Stimulated activated CD8-positive, alpha-beta memory T cell treated with anti-CD3 and anti-CD28 coated beads, Interleukin-15, amount 100 ng/mL, for 4 hours (primary cell): ENCODE measurements at places on chromosomes 1 and 21.

GRCh38 chr1:86487131-86487810 lies 18.5 kb downstream of the CLCA1 start:
- DNase-seq, result no peak

DNA sequence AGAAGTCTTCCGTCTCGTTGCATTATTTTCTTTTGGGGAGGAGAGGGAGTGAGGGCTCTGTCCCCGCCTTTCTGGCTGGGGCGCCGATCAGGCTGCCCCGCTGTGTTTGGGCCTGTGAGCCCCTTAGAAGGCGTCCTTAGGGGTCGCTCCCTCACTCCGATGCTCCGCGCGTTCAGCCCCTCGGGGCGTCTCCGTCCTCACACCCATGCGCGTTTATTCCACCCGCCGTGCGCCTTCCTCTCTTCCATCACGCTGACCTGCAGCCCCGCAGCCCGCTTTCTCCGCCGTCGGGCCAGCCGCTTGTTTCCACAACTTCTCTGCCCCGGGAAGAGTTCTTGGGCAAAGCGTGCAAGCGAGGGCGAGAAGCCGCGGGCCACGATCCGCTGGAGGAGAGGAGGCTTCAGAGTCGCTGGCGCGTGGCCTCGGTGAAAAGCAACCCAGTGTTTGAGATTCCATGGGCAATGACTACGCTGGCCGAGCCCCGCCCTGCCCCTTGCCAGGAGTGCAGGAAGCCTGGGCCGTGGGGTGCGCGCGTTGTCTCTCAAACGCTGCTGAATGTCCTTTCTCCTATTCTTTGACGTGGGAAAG lies 27.7 kb downstream of the TRIM11 start:
- DNase-seq, result no peak

- DNase-seq, result no peak
These were observed 333.7 kb downstream of the PCP4 start for GRCh38 chr21:40200946-40201345.

DNA sequence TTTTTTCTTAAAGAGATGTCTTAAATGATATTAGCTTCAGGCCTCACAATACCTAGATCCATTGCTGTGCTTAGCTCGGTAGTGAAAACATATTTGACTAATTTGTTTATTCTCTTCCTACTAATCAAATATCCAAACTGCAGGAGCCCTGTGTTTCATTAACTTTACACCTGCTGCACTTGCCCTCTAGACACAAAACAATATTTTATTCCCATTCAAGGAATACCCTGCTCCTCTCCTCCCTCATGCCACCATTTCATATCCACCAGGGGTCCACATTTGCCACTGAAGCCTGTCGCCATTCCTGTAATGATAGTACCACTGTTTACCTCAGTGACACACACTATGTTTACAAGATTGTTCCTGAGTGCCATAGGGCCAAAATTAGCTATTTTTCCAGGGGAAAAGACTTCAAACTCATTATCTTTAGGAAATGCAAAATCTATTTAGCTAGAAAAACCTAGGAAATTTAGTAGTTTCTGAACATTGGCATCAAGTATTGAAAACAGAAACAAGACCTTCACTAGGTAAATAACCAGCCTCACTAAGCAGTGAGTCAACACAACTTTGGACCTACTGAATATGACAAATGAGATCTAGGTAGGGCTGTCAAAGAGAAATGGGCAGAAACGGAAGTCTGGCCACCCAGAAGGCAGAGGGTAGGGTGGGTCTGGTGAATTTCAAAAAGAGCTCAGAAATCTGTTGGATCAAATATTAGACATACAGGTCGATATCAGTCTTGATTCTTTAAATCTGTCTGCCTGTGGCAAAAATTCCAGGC lies 134.6 kb upstream of the KCNK1 start:
- no peak for DNase-seq

DNA sequence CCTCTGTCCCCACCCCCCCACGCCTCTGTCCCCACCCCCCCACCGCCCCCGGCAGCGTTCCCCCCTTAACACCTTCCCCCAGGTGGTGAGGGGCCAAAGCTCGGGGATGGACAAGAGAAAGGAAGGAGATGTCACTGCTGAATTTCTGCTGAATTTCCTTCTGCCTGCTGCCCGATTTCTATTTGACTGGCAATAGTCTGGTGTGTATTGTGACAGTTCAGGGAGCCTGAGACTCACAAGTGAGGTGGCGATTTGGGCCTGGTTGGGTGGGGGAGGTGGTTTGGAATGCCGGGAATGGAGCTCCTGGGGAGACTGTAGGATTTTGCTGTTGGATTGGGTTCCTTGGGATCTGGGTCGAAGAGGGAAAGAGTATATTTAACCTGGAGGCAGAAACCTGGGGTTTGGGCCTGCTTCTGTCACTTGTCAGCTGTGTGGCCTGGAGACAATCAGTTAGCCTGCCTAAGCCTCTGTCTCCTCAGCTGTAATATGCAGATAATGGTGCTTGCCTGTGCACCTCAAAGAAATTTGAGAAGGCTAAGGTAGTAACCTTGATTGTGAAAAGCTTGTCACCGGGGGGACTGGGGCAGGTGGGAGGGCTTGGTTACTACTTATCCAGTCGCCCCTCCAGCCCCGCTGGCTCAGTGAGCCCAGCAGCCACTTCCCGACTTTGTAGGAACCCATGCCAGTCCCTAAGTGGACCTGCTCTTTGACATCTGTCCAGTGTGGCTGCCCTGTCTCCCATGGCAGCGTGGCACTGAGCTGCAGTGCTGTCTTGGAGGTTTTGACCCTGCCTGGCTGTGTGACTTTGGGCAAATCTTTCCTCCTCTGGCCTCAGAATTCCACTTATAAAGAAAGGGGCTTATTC lies 7.7 kb upstream of the LMNA start:
- DNase-seq, result no peak

DNA sequence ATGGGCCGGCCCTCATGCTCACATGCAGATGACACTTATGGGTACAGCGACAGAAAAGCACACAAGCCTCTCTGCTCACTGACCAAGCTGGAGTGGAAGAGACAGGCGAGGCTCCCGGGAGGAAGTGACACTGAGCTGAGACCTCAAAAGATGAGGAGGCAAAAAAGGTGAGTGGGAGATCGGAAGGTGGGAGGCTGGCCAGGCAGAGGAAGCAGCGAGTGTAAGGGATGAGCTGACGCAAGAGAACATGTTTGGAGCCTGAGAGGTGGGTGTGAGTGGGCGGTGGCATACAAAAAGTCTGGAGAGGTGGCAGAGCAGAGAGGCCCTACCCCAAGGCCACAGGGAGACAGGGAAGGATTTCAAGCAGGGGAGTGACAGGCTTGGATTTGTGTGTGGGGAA lies 18.2 kb upstream of the CDCP2 start:
- DNase-seq, result no peak

GRCh38 chr1:62676611-62677356 lies 11.4 kb downstream of the DOCK7 start:
- DNase-seq, result no peak

GRCh38 chr1:107594536-107594935 lies 370.4 kb downstream of the VAV3 start:
- DNase-seq, result no peak

GRCh38 chr1:48627486-48627885 lies 149.2 kb downstream of the BEND5 start:
- no peak for DNase-seq

DNA sequence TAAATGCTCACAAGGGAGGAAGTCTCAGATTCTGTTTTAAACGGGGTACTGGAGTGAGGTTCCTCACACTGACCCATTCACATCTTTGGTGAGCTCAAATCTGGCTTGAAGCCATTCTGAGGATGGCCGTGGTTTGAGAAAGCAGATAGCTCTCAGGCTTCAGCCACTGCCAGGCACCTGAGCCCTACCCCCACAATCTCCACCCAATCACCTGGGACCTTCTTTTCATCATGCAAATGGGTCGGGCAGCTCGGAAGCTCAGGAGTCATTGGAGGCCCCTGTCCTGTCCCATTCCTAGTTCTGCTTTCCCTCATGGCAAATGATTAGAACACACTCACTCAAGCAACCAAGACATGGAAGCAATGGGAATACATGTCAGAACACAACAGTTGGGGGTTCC lies 141.4 kb upstream of the ETS2 start:
- DNase-seq, result no peak

DNA sequence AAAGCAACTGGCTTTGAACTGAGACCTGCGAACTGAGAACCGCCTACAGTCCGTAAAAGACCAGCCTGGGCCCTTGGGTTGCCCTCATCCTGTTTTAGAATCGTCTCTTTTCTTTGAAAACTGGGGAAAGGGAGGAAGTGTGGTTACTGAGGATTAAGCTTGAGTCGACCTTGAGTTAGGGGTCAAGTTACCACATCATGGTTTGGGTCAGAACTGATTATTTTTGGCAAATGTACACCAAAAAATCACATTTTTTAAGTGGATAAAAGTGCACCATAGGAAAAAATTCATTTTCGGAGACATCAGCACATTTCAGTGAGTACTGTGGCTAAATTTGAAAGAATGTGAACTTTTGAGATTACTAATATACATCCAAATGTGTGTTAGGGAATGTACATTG lies 76.9 kb upstream of the KAZN start:
- DNase-seq, result no peak

DNA sequence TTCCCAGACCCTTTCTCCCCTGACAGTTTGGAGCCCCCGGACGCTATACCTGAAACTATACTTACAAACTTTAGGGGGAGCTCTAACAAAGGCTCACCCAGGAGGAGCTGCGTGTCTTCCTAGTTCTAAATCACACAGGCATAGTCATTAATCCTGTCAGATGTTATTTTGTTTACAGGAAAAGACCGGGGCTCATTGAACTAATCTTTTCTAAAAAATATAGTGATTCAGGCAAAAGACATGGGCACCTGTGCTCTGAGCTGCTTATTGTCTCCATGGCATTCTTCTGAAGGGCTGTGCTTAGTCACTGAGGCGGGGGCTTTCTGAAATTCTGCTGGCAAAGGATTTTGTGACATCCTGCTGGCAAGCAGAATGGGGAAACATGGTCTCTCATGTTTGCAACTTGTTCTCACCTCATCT lies 1577.0 kb downstream of the NCAM2 start:
- DNase-seq, result no peak

- no peak for DNase-seq
These were observed 1.7 kb downstream of the PIAS3 start for GRCh38 chr1:145857170-145857569.

DNA sequence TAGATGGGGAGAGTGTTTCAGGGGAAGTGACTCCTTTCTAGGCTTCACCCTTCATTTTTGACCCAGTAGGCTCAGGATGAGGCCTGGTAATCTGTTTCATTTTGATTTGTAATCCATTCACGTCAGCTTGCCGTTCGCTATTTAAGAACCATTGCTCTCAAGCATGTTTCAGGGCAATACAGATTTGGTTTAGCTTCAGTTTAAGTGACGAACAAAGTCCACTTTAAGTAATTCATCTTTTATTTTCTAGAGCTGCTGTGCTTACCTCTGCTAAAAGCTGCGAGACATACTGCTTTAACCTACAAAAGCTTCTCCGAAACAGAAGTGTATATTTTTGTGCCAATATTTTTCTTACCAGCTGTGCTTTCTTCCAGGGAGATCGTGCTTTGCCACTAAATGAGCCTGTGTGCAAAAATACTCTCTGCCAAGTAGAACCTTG lies 8.9 kb upstream of the FMO3 start:
- DNase-seq, result no peak

DNA sequence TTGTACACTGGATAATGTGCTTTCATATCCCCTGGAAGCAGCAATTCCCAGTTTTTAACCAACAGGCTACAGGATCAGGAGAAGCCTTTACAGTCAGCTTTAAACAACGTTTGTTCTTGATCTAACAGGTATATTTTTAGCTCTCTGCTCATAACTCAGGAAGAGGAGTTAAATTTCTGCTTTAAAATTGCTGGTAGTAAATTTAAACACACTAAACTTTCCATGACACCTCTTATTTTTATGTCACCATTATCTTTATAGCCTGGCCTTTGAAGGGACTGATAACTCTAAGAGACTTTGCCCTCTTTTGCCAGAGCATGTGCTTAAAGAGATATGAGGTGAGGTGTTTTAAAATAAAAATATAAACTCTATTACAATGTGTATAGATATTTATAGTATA lies 119.6 kb upstream of the BRINP3 start:
- no peak for DNase-seq

GRCh38 chr1:244341455-244342450 lies 110.0 kb downstream of the ADSS2 start:
- DNase-seq, result no peak

- no peak for DNase-seq
These were observed 218.8 kb upstream of the TMPRSS15 start for GRCh38 chr21:18622383-18622782.

DNA sequence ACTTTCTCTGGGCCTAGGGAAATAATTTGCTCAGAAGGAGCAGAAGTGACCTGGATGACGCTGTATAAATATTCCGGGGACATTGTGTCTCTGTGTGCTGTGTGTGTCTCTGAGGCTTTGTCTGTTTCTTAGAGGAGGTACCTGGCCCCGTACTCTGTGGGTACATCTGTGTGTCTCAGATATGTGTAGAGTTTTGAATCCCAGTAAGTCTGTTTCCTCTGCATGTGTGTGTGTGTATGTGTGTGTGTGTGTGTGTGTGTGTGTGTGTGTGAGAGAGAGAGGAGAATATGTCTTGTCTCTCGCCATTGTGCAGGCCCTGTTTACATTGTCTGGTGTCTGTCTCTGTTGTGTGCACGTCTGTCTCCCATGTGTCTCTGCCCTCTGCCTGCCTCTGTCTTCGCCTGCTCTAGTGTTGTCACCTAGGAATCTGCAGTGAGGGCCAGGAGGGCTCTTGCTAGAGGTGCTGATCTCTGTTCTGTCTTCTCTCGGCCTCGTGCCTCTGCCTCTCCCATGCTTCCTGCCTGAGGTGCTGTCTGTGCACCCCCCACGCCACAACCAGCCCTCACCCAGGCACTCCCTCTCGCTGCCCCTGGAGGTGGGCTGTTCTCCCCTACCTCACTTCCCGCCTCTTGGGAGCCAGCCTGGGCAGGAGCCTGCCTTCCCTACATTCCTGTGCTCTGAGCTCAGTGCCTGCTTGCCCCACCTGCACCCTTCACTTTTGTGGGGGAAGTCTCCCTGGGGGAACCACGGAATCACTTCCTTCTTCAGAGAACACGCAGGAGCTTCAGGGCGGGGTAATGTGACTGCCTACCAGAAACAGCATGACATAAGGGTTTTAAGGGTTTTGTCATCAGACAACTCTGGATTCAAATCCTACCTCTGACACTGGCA lies 5.9 kb downstream of the MAP7D1 start:
- DNase-seq, result no peak

DNA sequence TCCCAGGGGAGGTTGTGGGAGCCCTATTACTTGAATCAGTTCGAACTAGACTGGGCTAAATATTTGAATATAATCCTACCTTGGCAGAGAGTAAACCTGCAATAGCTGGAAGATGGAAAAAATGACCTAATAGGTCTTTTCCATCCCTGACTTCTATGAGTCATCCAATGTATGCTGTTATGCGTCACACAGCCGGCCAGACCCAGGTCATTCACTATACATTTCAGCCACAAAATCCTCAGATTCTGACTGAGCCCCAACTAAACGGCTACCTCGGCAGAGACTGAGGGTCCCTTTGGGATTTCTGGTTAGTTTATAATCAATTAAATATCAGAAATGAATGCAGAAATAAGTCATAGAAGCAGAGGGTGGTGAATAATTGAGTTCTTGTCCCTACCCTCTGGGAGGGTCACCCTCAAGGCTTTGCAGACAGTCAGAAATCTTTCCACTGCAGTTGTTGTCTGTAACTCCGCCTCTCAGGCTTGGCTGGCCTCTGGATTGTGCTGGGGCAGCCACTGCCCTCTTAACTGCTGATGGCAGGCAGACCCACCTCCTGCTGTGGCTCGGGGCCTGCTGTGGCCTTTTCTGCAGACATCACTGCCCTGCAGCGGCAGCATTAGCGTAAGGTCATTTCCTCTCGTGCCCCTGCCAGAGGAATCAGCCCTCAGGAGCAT lies 240.5 kb downstream of the TGFB2 start:
- no peak for DNase-seq

- no peak for DNase-seq
These were observed 55.0 kb downstream of the S1PR1 start for GRCh38 chr1:101291562-101292380.
